ENCODE measurements at places on chromosomes 4 and X. TPM values are rescaled to one million over a fixed set of nuclear protein-coding genes. Genes with fewer than 3 reads are reported as not detected.

- H3K4me3 ChIP-seq: no peak overlapping the region
- H3K27me3 ChIP-seq: no peaks in the 10 kb centered on the region
- H3K27ac ChIP-seq: no peak overlapping the region
- H3K36me3 ChIP-seq: no peaks in the 10 kb centered on the region
- DNase-seq: no peak
Measured at GRCh38 chrX:151754047-151754429, 19.5 kb downstream of the CNGA2 start.

Gene ARMCX2
- 5.3 TPM for total RNA-seq

Gene RIBC1
- 1.0 TPM for total RNA-seq

Gene KCND1
- total RNA-seq: 1.6 TPM

Gene PRDM8
- total RNA-seq: 5.8 TPM
